ENCODE measurements at places on chromosomes 5 and 9.
A peak's percentile ranks its signal among the peaks of the same experiment; 100 is the strongest.

- no peak for DNase-seq
Measured at GRCh38 chr5:156589104-156589945, 260.8 kb upstream of the PPP1R2B start.

DNA sequence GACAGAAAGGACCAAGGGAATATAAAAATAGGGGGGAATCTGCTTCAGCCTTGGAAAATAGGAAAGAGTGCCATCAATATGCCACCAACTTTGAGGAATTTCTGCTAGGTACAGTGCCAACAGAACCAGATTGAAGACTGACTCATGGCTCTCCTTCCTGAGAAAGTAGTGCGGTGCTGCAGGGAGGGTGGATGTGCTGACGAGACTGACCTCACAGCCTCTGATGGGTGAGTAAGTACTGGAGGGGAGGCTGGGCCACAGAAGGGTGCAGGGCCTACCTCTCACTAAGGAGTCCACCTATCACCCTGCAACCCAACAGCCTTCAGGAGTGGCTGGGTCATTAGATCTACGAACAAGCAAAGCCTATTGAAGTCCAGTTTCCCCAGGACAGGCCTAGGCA, 187.6 kb downstream of the GABBR2 start:
- no peak for DNase-seq

DNA sequence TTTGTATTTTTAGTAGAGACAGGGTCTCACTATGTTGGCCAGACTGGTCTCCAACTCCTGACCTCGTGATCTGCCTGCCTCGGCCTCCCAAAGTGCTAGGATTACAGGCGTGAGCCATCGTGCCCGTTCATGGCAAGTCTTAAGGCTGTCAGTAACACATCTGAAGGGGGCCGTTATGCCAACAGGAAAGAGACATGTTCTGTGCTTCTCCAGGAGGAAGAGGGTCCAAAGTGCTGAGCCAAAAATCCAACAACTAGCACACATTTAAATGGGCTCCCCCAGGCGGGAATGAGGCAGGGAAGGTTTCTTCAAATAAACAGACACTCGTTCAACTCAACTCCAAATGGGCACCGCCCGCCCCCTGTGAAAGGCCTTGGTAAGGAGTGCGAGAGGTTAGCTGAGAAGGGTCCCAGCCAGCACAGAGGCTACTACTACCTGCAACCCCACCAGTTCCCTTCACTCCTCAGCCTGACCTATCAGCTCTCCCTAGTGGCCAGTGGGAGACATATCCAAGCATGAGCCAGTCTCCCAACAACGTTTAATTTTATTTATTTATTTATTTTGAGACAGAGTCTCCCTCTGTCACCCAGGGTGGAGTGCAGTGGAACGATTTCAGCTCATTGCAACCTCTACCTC, 84.1 kb upstream of the DMRT1 start:
- peak; percentile 5 for DNase-seq

DNA sequence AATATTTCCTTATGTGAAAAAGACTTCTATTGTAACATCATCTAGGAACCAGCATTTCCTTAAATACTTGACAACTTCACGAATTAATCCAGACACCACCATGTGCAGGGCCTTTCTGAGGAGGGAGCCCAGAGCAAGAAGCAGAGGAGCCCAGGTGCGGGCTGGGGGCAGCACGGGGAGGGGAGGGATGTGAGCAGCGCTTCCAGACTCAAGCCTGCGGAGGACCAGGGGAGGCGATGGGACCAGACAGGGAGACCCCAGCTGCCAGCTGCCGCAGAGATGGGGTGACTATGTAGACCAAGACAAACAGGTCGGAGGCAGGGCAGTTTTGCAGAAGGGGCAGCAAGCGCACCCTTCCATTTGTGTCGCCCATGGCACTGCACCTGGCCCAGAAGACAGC, 596.1 kb downstream of the IRX1 start:
- DNase-seq: no peak

GRCh38 chr5:172689801-172690200, 48.7 kb downstream of the NEURL1B start:
- DNase-seq: no peak

DNA sequence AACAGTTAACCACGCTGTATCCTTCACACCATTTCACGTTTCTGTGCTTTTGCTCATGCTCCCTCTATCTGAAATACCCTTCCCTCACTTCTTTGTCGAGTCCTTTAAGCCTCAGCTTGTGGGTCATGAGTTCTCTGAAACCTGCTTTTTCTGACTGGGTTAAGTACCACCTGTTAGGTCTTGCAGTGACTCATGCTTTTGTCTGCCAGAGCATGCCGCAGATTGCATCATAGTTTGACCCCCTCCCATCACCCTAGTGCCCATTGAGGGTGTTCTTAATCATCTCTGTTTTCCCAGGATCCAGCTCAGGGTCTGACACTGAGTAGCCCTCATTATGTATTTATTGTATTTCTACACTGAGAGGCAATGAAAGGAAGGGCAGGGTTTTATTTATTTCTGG, 190.2 kb downstream of the ASTN2 start:
- DNase-seq: peak; percentile 19

GRCh38 chr5:145780982-145781381, 54.2 kb downstream of the PRELID2 start:
- DNase-seq: no peak

- no peak for DNase-seq
Measured at GRCh38 chr5:94045839-94046782, 304.7 kb upstream of the POU5F2 start.

- DNase-seq: no peak
Measured at GRCh38 chr5:95895771-95896170, 65.9 kb downstream of the ELL2 start.

Measured in NCI-H1105 (cell line).